ENCODE measurements at places on chromosomes 6 and 20.

GRCh38 chr6:50952092-50952907 is 133.6 kb downstream of the TFAP2B start:
- DNase-seq = no peak

- DNase-seq = peak; percentile 60
These were observed 71.2 kb upstream of the NAA20 start for GRCh38 chr20:19945732-19946670.

GRCh38 chr20:16069389-16070010 is 503.7 kb downstream of the KIF16B start:
- no peak for DNase-seq

DNA sequence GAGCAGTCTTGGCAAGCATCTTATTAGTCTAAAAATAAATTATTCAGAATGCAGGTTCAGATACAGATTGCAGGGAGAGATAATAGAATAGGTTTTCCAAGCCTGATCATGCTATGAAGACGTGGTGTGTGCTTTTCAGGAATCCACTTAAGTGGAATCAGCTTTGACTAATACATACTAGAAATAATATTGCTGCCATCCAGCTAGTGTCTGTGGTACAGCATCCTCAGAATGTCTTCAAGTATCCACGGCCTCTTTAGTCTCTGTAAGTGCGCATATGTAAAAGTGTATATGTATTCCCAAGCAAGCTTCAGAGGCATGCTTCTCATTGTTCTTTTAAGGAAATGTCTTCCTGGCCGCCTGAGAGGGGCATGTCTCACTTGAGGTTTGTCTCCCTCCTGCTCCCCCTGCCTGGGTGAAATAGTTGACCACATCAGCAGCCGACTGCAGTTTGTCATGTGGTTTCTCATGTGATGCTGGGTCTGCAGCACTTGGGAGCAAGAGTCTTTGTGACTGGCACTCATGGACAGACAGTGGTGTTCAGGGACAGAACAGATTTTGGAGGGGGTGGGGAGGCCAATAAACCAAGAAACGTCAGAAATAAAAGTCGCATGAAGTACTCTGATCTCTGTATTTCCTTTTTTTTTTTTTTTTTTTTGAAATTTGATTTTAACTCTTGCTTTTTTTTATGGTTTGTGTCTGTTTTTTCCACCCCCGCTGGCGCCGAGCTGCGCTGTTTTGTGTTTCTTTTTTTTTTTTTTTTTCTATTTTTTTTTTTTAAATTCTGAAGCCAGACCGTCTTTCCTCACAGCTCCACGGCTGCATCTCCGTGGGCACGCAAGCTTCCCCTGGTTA is 150.8 kb downstream of the PRL start:
- no peak for DNase-seq

GRCh38 chr6:88145298-88145963 is 20.7 kb downstream of the CNR1 start:
- no peak for DNase-seq

- DNase-seq = no peak
These were observed 21.6 kb upstream of the MCM3 start for GRCh38 chr6:52305948-52306767.

- no peak for DNase-seq
These were observed 166.2 kb upstream of the CHD6 start for GRCh38 chr20:41784209-41784958.

GRCh38 chr6:32317541-32317940 is 54.2 kb downstream of the TSBP1 start:
- DNase-seq = no peak

- no peak for DNase-seq
These were observed 37.0 kb downstream of the PRDM1 start for GRCh38 chr6:106122938-106123656.

DNA sequence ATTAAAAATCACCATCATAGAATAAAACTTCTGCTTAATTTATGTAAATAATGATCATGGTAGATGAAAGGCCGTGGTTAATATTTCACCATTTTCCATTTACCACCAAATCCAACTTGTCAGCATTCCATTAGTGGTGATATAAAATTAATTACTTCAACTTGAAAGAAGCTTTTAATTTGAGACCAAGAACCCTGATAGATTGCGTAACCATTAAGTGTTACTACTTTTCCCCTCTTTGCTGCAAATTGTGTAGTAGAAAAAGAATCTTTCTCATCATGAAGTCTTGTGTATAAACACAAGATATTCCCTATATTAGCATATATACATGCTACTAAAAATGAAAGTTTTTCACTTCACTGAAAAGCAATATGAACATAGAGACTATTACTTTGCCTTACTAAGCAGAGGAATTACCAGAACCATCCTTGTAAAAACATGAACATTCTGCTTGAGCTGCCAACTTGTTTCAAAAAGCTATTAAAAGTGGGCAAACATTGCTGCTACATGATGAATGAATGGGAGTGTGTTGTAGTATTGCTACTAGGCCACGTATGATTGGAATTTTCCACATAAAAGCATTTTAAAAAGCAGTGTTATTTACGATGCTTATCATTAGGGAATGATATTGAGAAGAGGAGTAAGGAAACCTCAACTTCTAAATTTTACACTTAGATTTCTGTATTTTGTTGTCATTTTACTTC is 35.0 kb downstream of the STX11 start:
- no peak for DNase-seq

- DNase-seq = no peak
These were observed 69.6 kb downstream of the POPDC3 start for GRCh38 chr6:105109955-105110895.

GRCh38 chr20:2038161-2038560 is 44.3 kb upstream of the PDYN start:
- DNase-seq = no peak

DNA sequence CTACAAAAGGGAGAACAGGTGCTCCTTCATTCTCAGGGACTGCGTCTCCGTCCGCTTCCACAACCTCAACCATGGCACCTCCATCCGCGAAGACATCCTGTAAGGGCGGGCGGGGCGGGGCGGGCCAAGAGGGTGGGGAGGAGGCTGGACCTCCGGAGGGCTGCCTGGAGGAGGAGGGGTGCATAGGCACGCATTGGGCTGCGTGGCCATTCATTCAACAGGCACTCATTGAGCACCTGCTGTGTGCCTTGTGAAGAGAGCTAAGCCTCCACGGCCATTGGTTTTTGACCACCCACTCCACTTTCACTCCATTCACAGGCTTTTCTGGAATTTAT is 435 bp downstream of the ZSWIM3 start:
- DNase-seq = no peak

- DNase-seq = no peak
These were observed 139.3 kb upstream of the COL21A1 start for GRCh38 chr6:56386717-56387116.

DNA sequence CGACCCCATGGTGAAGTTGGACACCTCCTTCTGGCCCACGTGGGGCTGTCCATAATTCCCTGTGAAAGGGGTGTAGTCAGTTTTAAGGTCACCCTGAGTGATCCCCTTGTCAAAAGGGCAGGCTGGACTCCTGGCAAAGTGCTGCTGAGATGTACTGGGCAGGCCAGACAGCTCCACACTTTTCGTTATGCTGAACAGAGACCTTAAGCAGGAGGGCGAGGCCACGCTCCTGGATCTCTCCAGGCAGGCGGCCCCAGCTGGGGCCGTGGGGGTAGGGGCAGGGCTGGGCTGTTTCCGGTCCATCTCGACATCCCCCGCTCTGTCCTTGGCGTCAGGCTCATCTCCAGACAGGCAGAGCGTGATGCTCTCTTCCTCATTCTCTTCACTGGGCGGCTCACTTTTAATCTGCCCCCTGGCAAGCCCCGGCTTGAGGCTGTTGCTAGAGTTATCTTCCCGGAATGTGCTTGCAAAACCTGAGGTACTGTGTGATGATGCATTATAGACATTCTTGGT is 56.7 kb downstream of the GJA10 start:
- DNase-seq = no peak

DNA sequence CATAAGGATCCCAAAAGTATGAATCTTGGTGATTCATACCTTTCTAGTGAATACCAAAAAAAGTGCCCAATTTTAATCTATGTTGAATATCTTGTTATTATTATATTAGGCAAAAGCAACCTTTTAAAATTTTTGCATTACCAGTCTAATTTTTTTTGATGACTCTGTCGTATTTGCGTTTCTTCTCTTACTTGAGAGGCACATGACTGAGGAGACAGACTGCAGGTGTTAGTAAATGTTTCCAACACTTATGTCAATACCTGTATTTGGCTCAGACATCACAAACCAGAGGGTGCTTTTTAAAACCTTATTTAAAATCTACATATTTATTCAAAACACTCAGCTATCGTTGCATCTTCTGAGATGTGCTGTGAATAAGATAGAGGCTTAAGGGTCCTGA is 27.1 kb downstream of the ID4 start:
- no peak for DNase-seq

- DNase-seq = no peak
These were observed 67.6 kb upstream of the DTNBP1 start for GRCh38 chr6:15730442-15730841.

DNA sequence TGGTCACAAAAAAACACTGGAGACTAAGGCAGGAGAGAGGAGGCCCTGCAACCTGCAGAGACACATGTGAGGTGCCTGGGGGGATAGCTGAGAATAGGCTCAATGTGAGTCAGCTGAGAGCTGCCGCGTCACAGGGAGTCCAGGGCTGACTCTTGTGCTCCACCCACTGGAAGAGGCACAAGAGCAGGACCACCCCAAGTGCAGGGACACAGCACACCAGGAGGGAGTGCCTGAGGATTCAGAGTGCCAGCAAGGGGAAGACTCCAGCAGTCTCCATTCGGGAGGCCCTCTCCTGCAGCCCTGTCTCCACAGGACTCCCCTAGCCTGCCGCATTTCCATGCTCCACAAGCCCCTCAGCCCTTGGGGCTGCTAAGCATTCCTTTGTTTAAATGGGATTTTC is 105.5 kb downstream of the HUS1B start:
- DNase-seq = no peak

DNA sequence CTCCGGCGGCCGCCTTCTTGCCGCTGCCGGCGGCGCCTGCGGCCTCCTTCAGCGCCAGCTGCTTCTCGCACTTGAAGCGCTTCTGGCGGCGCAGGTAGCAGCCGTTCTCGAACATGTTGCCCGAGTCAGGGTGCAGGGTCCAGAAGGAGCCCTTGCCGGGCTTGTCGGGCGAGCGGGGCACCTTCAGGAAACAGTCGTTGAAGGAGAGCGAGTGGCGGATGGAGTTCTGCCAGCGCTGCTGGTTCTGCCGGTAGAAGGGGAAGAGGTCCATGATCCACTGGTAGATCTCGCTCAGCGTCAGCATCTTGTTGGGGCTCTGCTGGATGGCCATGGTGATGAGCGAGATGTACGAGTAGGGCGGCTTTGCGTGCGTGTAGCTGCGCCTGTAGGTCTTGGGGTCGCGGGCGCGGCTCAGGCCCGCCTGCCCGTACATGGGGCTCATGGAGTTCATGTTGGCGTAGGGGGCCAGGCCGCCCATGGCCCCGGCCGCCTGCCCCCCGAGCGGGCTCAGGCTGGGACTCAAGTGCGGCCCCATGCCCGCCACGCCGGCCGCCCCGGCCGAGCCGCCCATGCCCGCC is 1.9 kb downstream of the FOXA2 start:
- DNase-seq = no peak

DNA sequence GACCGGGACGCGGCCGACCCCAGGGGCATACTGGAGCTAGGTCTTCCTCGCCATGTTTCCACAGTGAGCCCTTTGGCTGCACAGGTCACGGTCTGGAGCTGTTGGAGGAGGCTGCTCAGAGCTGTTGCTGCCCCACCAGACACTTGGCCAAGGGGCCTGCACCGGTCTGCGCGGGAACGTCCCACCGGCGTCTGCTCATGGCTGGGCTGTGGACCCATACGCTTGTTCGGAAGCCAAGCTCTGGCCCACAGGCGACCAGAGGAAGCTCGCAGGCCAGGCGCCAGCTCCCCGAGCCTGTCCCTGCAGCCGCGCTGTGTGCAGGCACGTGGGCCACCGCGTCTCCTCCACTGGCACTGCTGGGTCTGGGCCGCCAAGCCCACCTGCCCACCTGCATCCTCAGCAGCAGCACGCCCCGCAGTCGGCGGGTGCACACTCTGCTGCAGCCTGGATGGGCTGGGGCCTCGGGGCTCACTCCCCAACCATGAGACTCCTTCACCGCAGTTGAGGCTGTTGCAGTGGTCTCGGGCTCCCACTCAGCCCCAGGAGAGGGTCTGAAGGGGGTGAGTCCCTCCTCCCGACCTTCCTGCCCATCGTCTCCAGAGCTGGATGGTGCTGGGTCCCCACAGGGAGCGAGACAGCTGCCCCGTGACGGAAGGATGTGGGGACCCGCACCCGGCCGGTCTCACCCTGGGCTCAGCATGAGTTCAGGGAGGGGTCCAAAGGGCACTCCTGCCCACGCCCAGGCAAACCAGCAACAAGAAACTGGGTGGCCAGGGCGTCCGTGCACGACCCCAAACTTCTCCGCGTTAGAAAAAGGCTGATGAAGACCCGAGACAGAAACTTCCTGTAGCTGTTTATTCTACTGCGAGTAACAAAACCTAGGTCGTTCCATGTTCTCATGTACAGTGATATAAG is 15.5 kb upstream of the TCFL5 start:
- DNase-seq = peak; percentile 58

GRCh38 chr6:29953001-29953441 is 10.7 kb downstream of the HLA-A start:
- DNase-seq = no peak

DNA sequence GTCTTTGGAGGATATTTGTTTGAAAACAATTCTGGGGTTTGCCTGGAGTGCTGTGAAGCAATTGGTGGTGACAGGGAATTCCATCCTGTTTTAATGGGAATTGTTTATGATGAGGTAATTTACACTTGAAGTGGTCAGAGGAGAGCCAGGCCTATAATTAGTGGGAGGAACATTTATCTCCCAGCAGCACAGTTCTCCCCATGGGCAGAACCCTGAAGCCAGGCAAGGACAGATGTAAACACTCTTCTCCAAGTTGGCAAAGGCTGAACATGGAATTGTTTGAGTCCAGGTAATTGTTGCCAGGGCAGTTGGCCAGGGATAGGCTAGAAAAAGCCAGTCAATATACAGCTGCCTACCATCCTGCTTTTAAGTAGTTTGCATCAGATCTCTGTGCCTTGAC is 789.7 kb downstream of the FRK start:
- DNase-seq = no peak

DNA sequence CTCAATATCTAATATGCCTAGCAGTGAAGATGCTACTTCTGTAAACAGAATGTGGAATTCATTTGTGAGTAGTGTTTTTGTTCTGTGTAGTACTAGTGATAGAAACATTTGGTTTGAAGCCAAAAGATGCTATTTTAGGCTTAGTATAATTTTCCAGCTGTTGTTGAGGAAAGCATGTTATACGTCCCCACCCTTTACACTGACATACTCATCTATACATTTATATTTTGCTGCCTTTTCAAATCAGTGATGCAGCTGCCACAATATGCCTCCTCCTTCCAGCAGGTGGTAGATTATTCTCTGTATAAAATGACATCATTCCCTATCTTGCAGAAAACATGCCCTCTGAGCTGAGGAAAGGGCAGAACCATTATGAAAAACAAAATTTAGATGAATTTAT is 1217.6 kb upstream of the GJE1 start:
- no peak for DNase-seq

DNA sequence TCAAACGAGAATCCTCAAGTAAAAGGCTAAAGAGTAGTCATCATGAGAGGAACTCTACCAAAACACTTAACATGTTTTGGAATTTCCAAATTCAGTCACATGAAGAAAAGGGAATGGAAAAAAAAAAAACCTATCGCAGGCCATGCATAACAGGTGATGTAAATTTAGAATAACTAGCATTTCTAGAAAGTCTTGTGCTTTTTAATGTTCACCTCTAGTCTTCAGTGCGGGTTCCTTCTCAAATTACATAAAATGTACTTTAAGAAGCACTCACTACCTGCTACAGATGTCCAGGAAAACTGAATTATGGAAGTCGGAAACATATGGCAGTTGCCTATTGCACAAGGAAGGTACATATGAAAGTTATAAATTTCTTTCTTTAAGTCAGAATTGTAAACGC is 6.1 kb upstream of the TBX18 start:
- DNase-seq = no peak

- peak; percentile 65 for DNase-seq
These were observed 117.6 kb downstream of the MRPL14 start for GRCh38 chr6:44009425-44010321.
